Activated T-helper 1 cell treated with Interleukin-2 at 50 U/mL for 16 hours (primary cell): ENCODE measurements at places on chromosomes 2 and 18.

GRCh38 chr2:20421988-20422370, 24.9 kb upstream of the RHOB start:
- no peak for DNase-seq

- no peak for DNase-seq
Measured at GRCh38 chr2:217636991-217637561, 365.7 kb downstream of the TNS1 start.

DNA sequence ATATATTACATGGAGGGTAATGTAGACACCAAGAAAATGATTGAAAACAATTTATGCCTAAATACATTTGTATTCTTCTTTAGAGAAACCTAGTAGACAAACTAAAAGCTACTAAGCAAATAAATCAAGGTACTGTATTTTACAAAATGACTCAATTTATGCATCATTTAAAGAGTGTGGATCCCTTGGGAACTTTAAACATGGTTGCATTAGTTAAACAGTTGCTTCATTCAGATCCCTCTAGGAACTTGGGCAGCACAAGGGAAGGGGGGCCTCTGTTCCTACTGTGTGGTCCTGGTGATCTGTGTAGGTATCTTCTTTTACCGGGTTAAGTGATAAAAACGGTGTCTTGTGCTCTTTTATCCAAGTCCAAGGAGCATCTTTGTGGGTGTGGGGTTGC, 31.5 kb upstream of the ATP8B1 start:
- DNase-seq: no peak

DNA sequence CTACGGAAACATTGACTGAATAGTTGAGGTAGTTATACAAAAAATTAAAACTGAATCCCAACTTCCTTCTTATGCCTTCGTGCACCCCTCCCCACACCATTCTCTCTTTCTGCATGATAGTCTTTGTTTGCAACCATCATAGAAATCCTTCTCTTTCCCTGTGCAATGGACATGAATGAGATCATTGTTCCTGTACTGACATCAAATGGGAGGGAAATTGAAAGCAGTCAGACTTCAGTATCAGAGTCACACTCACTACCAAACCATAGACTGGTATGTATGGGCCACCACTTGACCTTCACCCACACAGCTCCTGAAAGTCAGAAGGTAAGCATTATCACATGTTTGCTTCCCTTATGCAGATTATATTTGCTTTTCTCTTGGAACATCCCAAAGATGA, 782.8 kb downstream of the BCL11A start:
- no peak for DNase-seq

DNA sequence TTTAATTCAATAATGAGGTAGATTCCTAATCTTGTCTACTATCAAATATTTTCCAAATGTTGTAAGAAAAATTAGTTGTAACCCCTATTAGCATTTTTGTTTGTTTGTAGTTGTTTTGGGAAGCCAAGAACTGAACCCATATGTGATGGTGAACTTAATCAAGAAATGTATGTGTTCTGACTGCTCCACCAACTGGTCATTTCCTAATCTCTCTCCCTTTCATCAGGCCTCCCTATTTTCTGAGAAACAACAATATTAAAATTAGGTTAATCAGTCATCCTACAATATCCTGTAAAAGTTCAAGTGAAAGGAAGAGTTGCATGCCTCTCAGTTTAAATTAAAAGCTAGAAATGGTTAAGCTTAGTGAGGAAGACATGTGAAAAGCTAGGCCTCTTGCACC, 504.0 kb downstream of the EPHA4 start:
- no peak for DNase-seq

DNA sequence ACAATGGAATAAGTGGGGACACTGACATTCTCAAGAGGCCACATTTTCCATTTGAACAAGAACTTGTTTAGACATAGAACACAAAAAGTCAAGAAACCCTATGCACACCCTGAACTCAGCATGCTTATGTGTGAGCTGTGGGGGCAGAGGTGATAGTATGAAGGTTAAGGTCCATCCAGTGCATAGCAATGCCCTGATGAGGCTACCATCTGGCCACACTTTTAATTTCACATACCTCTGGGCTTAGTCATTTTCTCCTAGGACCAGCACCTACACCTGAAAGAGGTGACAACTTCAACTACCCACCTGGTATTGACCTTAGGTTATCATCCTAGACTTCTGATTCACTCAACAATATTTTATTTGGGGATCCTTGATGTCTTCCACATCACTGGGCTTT, 139.8 kb downstream of the PIK3C3 start:
- DNase-seq: no peak

GRCh38 chr2:80530442-80531064, 226.0 kb upstream of the LRRTM1 start:
- no peak for DNase-seq
